ENCODE measurements at places on chromosomes 5 and 9. TPM values are rescaled to one million over a fixed set of nuclear protein-coding genes. Genes with fewer than 3 reads are reported as not detected.

DNA sequence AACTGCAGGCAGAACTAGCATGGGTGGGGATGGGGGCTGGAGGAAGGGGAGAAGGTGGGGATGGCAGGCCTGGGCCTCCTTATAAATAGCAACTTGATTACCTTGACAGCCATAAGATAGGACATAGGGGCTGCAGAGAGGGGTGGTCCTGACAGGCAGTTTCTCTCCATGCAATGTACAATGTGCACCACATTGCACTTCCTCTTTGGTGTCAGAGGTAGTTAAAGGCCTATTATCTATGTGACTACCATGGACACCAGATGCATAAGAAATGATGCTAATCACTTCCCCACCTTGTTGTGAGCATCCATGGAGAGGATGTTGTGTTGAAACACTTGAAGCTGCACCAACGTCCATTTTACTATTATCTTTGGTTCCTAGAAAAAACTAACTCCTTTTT is 20.2 kb upstream of the SUB1 start:
- DNase-seq = no peak

DNA sequence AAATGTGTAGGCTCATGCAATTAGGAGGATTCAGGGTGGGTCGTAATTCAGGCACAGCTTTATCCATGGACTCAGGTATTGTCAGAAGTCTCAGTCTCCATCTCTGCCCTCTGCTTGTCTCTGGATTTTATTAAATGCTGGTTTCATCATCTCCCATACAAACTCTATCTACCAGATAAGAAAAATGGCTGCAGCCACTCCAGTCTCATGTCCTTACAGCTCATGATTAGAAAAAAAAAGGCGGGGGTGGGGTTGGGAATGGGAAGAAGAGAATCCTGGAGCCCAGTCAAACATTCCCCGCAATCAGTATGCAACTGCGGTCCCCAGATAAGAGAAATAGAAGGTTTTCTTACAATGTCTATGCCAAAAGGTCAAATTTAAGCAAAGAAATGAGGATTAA is 7.6 kb upstream of the FBXO38 start:
- no peak for DNase-seq

- no peak for DNase-seq
Observed at GRCh38 chr5:93567424-93567823, 13.6 kb downstream of the NR2F1-AS1 start.

DNA sequence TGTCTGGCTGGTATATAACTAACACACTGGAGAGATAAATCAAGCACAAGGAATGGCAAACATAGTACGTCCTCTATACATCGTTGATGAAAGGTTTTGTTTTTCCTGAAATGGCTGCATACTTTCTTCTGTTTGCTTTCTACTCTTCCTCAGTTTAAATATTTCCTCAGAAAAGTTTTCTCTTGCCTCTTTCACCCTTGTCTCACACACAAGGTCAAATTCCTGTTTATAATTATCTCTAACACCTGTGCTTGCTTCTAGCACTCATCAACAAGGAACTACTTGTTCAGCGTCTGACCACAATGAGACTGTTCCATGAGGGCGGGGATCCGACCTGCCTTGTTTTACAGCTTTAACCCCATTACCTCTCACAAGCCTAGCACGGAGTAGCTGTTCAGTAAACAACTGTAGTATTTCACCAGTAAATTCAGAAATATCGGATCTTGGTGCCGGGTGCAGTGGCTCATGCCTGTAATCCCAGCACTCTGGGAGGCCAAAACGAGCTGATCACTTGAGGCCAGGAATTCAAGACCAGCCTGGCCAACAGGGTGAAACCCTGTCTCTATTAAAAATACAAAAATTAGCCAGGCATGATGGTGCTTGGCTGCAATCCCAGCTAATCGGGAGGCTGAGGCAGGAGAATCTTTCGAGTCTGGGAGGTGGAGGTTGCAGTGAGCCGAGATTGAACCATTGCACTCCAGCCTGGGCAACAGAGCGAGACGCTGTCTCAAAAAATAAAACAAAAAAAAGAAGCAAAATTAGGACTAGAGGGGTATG is 37.0 kb downstream of the NR6A1 start:
- no peak for DNase-seq

DNA sequence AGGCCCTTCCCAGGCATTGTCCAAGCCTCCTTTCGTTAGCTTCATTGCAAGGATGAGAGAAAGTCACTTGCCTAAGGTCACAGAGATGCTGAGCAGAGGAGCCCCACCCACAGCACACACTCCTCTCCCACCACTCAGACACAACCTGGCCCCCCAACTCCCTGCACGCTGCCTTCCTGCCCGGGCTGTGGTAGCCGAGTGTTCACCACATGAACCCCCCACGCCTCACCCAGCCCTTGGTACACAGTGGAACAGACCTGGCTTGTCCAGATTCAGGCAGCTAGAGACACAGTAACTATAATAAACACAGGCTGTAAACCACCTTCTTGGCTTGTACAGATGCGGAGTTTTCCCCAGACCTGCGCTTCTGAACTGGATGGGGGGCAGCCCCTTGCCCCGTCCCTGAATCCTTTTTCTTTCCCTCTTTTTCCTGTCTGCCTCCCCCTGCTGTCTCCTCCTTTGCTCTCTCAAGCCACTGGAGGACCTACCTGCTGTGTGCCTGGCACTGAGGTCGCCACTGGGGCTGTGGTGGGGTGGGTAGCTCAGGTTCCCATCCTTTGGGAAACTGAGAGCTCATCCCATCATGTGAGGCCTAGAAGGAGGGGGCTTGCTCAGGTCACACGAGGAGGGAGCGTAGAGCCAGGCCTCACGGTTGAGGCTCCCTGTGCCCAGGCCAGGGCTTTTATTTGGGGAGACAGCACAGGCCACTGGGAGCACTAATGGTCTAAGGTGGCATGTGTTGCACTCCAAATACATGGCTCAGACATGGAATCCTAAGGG is 55.7 kb upstream of the SYNPO start:
- DNase-seq = no peak

- peak; percentile 30 for DNase-seq
Observed at GRCh38 chr5:68343421-68343826, 127.9 kb downstream of the PIK3R1 start.

DNA sequence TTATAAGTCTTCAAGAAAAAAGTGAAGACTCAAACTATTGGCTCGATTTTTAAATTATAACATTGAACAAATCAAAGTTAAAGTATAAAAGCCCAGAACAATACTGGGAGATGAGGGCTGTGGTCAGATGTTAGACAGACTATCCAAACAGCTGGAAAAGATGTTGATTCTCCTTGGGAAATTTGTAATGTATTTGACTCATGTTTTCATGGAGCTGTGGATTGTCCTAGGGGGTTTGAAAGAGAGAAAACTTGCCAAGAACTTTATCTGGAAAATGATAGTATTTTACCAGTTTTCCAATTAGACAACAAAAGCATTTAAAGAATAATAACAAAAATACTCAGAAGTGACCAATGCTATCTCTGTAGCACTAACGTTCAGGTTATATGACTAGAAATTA is 339.2 kb downstream of the ARL15 start:
- no peak for DNase-seq

- no peak for DNase-seq
Observed at GRCh38 chr5:170386743-170387395, 2.3 kb downstream of the KCNMB1 start.

GRCh38 chr9:136151214-136151804 is 32.6 kb upstream of the TMEM250 start:
- no peak for DNase-seq

DNA sequence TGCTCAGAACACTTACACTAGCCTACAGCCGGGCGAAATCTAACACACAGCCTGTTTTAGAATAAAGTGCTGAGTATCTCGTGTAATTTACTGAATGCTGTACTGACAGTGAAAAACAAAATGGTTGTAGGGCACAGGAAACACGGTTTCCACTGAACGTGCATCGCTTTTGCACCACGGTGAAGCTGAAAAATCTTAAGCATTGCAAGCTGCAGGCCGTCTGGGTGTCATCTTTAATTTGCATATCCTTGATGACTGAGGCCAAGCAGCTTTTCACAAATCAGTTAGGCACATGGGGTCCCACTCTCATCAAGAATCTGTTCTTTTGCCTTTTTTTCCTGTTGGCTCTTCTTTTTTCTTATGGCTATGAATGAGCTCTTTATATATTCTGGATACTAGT is 58.2 kb downstream of the CAMSAP1 start:
- DNase-seq = no peak

GRCh38 chr9:22169243-22169642 is 160.1 kb upstream of the CDKN2B start:
- DNase-seq = no peak

DNA sequence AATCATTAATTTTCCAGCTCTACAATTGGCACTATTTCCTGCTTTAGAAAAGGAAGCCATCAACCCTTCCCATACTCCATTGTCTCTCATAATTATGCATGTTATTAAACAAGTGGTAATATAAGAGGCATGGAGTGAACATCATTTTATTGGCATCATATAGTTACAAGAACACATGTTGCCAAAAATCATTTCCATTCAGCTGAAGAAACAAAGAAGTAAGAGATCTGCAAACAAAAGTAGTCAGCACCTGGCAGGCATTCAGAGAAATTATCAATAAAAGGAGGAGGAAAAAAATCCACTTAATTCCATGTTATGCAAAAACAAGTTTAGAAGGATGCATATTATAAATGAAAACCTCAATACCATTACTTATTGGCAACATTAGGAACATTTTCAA is 1208.2 kb upstream of the C9orf72 start:
- DNase-seq = no peak

DNA sequence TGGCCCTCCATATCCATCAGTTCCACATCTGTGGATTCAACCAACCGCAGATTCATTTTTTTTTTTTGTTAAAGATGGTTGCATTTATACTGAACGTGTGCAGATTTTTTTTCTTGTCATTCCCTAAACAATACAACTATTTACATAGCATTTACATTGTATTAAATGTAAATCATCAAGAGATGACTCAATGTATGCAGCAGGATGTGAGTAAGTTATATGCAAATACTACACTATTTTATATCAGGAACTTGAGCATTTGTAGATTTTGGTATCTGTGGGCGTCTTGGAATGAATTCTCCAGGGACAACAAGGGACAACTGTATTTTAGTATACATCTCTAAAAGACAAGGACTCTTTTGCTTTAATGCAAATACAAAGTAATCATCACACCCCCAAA is 299.2 kb upstream of the ZNF608 start:
- DNase-seq = no peak

DNA sequence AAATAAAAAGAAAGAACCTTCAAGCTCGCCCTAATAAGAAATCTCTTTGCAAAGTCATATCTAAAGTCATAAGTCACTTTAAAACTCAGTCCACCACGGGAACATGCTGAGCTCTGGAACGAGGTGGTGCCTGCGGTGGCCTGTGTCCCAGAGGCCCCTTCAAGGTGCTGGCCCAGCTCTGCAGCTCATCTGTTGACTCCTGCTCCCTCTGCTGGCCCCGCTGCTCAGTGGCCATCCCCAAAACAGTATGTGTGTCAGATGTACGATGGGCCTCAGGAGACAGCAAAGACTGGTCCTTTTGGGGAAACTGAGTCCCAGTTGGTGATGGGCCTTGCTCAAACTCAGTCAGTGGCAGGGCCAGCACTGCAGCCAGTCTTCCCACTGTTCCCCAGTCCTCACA is 22.8 kb upstream of the FOXB2 start:
- DNase-seq = peak; percentile 50

DNA sequence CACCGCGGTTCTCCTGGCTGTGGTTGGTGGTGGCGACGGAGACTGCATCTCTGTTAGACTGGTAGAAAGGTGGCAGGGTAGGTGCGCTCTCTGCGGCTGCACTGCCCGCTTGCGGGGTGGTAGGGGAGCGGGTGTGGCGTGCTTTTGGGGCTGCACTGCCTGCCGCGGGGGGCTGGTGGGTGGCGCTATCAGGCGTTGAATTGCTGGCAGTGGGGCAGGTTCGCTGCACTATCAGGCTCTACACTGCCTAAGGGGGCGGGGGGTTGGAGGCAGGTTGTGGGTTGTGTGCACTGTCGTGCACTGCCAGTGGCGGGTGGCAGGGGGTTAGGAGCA is 21.0 kb upstream of the TRIM52 start:
- no peak for DNase-seq

GRCh38 chr5:63860379-63860778 is 101.9 kb downstream of the HTR1A start:
- DNase-seq = no peak

- no peak for DNase-seq
Observed at GRCh38 chr9:80294955-80295354, 723.2 kb downstream of the TLE4 start.

- no peak for DNase-seq
Observed at GRCh38 chr5:86869268-86869667, 251.5 kb downstream of the COX7C start.

- no peak for DNase-seq
Observed at GRCh38 chr9:4463824-4464223, 26.4 kb upstream of the SLC1A1 start.

- no peak for DNase-seq
Observed at GRCh38 chr9:98767915-98768314, 28.4 kb downstream of the ANKS6 start.

DNA sequence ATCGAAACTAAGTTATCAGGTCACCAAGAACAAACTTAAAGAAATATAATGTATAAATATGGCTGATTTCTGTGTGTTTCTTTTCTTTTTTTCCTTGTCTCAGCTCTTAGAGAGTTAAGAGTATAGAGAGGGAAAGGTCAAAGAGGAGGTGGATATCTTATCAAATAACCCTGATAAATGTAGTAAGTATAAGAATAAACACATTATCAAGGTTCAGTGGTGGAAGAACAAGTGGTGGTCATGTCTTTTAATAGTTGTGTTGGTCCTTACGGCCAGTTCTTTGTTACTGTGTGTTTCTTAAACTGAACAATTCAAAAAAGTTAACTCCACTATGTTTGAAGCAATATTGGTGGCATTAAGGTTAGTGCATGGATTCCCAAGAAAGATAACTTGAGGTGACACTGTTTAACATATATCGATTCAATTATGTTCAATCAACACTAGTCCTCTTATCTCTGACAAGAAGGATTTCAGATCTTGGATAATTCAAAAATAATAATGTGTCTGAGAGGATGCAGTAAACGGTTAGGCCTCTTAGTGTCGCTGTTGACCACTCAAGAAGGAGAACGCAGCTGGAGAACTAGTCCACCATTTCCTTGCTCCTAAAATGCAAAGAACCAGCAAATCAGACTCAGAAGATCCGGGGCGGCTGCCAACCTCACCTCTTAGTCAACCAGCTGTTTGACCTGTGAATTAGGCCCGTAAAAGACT is at the start of gene PCDHGA3:
Gene PCDHGA3 (plus strand): TSS at position 588 of the 711 bp plus-strand sequence. CDS start 205 bp downstream, outside the sequence.
- DNase-seq = peak; percentile 20

Gene CATSPER3
- not detected for total RNA-seq

Gene CDO1
- not detected for total RNA-seq

Gene RGS7BP
- not detected for total RNA-seq

Gene FLT4
- 15.7 TPM for total RNA-seq

Gene ALDH1A1
- not detected for total RNA-seq

Gene PKD2L2
- not detected for total RNA-seq

Gene EIF4E1B
- total RNA-seq = not detected

Gene SPINK13
- not detected for total RNA-seq

Gene PLAC8L1
- not detected for total RNA-seq

Gene PCDHGA7
- total RNA-seq = not detected

Gene C5orf63
- not detected for total RNA-seq

Gene PCDHA6
- total RNA-seq = not detected

Gene FOXD4L3
- total RNA-seq = not detected

Gene PCDHGA11
- not detected for total RNA-seq

Gene MUSK
- not detected for total RNA-seq

Gene B4GALT1
- total RNA-seq = 15.3 TPM

Gene NTRK2
- not detected for total RNA-seq

Gene TAF11L10
- total RNA-seq = not detected
